ENCODE measurements at places on chromosomes 16 and 17. TPM values are rescaled to one million over a fixed set of nuclear protein-coding genes. Genes with fewer than 3 reads are reported as not detected.

The C17orf78 gene
- total RNA-seq = not detected

The NMT1 gene
- 68.0 TPM for total RNA-seq

The ZNF785 gene
- total RNA-seq = 3.9 TPM

The STX1B gene
- total RNA-seq = 0.60 TPM

The KRT28 gene
- not detected for total RNA-seq

DNA sequence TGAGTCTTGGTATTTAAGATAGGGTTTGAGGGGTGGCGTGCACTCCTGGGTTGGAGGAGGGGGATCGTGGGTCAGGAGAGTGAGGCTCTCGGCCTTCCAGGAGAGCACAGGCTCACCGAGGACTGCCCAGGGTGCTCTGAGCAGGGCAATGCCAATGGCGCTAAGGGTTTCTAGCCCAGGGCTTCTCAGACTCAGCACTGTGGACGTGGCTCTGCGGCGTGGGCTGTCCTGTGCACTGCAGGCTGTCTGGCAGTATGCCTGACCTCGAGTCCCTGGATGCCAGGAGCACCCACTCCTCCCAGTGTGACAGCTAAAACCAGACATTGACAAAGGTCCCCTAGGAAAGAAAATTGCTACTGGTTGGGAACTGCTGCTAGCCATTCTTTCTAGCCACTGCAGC, 37.2 kb upstream of the ENDOV start:
- no peak for DNase-seq

GRCh38 chr17:2835780-2836179, 39.5 kb downstream of the RAP1GAP2 start:
- DNase-seq = no peak

DNA sequence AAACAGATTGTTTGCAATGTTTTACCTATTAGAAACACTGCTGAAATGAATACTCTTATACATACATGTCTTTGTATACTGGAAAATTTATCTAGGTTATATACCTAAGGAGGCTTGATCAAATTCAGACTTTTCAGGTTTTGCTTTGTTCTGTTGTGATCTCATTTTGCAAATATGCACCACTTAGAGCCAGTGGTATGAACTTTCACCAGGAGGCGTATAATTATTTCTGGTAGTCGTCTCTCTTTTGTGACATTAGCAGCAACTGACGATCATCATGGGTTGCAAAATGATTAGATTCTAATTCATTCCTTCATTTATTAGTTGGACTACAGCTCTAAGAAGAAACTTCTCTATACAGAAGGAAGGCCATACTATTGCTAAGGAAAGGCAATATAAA, 26.9 kb downstream of the AP1G1 start:
- no peak for DNase-seq

GRCh38 chr17:37123941-37124820, 175.4 kb downstream of the AATF start:
- DNase-seq = no peak

GRCh38 chr16:65576631-65577030, 454.8 kb upstream of the CDH11 start:
- DNase-seq = peak; percentile 52

DNA sequence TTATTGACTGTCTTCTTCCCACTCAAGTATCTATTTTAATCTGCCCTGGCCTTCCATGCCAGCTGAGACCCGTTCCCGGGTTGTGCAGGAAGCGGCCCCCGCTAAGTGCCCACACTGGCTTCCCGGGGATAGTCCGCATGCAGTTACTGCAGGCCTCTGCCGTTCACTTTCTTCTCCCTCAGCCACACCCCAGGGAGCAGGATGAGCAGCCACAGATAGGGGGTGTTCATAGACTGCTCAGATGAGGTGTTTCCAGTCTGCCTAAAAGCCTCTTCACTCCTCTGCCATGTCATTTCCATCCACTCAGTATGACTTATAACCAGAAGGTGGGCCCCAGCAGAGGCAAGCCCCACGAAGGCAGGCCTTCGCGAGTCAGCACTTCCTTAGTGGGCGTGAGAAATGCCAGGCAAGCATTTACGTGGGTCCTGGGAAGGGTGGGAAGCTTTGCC, 7.7 kb downstream of the MED9 start:
- DNase-seq = no peak

GRCh38 chr17:82302568-82302963, 14.8 kb downstream of the CD7 start:
- DNase-seq = no peak

DNA sequence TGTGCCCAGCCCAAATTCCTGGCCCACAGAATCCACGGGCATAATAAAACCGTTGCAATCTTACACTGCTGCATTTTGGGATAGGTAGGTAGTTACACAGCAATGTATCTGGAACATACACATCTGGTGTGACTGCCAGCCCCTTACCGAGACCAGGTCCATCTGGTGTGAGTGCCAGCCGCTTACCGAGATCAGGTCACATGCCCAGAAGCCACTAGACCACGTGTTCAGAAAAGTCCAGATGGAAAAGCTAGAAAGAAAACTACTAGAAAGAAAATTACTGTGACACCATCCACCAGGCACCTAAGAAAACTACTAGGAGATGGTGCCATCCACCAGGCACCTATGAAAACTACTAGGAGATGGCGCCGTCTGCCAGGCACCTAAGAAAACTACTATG, 19.4 kb downstream of the PIK3R5 start:
- no peak for DNase-seq

- DNase-seq = no peak
Measured at GRCh38 chr17:43609613-43610385, 51.9 kb downstream of the MEOX1 start.

GRCh38 chr16:84885342-84885910, 65.6 kb downstream of the CRISPLD2 start:
- no peak for DNase-seq

- peak; percentile 18 for DNase-seq
Measured at GRCh38 chr16:22685459-22685830, 128.5 kb upstream of the HS3ST2 start.

GRCh38 chr17:33779234-33779591, 475.9 kb upstream of the CCL2 start:
- peak; percentile 54 for DNase-seq

- no peak for DNase-seq
Measured at GRCh38 chr17:21214777-21215541, 998 bp upstream of the TMEM11 start.

DNA sequence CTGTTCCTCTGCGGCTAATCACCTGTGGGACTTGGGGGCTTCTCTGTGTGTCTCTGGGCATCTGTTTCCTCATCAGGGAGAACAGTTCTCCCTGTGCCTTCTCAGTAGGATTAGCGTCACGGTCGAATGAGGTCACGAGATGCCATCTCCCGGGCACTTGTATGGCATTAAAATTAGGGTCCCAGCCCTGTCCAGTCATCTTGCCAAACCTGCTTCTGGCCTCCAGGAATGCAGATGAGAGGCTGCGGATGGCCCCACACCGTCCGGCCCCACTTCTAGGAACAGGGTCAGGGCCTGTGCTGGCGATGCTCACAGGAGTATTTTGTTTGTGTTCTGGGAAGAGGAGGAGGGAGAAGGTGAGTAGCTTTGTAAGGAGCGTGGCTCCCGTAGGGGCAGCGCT, 58.5 kb downstream of the OR1D5 start:
- no peak for DNase-seq

DNA sequence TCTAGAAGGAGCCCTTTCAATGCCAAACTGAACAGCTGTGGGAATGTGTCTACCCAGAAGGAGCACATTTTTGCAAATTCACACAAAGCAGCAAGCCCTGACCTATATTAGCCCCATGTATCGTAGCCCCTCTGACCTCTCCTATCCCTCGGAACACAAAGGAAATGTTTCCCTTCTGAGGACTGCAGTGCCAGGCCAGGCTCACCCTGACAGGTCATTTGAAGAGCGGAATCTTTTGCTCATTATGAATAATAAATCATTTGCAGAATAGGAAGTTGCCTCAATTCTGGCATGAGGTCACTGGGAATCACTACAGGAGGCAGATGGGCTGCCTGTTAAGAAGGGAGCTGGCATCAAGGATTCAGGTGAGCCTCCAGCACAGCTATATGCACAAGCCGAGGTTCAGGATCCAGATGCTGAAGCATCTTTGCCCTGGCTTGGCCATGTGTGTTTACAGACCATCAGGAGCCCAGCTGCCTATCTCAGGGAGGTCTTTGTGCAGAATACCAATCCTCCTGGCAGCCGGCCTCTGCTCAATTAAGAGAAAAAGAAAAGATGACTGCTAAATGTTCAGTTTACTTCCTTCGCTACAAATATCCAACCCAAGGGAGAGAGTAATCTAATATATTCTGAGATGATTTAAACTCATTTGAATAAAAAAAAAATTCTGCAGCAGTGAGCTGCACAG, 119.4 kb downstream of the USP31 start:
- DNase-seq = no peak

Data from RPMI7951 (cell line).